ENCODE measurements at places on chromosomes 6 and 20.

DNA sequence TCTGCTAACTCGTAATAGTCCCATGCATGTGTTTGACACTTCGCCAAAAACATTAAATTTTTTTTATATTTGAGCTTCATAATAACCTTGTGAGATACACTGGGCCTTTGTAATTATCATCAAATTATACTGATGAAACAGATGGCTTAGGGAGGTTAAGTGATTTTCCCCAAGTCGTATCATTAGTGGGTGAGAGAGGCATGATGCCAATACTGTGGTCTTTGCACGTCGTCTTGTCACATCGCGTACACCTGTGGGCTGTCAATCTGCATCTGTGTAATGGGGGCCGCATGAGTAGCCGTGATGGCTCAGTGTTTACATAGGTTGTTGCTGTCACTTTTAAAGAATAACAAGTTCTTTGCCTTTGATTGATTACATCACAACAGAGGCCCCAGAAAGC lies 1.7 kb downstream of the PRL start:
- DNase-seq, result no peak

DNA sequence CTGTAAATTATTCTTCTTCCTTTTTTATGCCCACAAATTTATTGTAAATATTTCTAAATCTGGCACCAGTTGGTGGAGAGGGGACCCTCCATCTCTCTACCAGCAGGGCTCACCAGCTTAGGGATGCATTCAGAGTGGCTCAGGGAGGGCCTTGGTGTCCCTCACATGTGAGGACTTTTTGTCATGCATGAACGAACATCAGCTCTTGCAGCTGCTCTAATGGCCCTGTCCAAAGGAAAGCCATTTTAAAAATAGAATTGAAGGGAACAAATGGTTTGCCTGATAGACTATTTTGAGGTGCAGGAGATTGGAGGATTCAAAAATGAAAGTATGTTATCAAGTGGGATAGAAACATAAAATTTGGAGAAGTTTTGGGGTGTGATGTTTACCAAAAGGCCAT lies 37.5 kb upstream of the KLHL31 start:
- no peak for DNase-seq

- DNase-seq, result no peak
Measured at GRCh38 chr6:113664909-113665308, 192.2 kb upstream of the MARCKS start.

- DNase-seq, result no peak
Measured at GRCh38 chr20:54335299-54335698, 127.4 kb downstream of the PFDN4 start.

Data from A673 (cell line).